ENCODE measurements at places on chromosomes 1 and 21.

DNA sequence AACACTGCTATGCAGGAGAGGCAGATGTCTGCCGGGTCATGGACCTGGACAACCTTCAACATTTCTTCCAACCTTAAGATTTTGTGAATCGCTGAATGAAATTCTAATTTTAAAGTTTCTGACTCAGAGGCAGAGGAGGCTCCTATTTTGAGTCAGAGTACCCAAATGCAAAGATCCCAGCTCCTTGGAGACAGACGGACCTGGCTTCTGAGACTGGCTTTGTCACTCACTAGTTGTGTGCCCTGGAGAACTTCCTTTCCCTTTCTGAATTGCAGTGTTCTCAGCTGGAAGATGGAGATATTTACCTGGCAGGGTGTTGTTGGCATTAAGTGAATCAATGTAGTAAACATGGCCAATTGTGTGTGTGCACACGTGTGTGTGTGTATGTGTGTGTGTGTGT lies 51.9 kb downstream of the IER5 start:
- no peak for DNase-seq

GRCh38 chr1:57772580-57773195 lies 348.8 kb upstream of the DAB1 start:
- DNase-seq: no peak

GRCh38 chr1:241736387-241736786 lies 84.3 kb downstream of the WDR64 start:
- DNase-seq: no peak

GRCh38 chr1:35893051-35893879 lies 10.3 kb downstream of the AGO1 start:
- DNase-seq: no peak

GRCh38 chr1:25050165-25050564 lies 120.1 kb upstream of the RUNX3 start:
- no peak for DNase-seq

DNA sequence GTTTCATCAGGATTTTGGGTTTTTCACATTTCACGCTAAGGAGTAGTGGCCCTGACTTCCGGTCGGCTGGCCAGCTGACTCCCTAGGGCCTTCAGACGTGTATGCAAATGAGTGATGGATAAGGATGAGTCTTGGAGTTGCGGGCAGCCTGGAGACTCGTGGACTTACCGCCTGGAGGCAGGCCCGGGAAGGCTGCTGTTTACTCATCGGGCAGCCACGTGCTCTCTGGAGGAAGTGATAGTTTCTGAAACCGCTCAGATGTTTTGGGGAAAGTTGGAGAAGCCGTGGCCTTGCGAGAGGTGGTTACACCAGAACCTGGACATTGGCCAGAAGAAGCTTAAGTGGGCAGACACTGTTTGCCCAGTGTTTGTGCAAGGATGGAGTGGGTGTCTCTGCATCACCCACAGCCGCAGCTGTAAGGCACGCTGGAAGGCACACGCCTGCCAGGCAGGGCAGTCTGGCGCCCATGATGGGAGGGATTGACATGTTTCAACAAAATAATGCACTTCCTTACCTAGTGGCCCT lies 23.1 kb upstream of the TNFRSF1B start:
- DNase-seq: no peak

All from GM12864 (cell line).